ENCODE measurements at places on chromosomes 16 and 17.

DNA sequence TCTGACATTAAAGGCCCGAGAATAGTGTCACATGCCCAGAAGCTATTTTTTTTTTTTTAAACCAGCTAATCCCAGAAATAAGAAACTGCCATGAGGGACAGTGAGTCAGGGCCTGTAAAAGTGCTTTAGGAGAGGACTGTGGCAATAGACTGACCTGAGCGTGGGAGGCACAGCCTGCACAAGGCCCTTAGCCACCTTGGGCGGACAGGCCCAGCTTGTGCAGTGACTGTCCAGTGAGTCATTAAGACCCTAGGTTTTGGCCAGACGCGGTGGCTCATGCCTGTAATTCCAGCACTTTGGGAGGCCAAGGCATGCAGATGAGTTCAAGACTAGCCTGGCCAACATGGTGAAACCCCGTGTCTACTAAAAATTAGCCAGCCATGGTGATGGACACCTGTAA lies 343.0 kb upstream of the ZFHX3 start:
- no peak for DNase-seq

- DNase-seq = no peak
Observed at GRCh38 chr16:17359788-17360390, 110.9 kb downstream of the XYLT1 start.

GRCh38 chr17:68783861-68784260 lies 171.3 kb downstream of the ABCA8 start:
- DNase-seq = no peak

GRCh38 chr16:13995194-13995593 lies 75.2 kb downstream of the ERCC4 start:
- DNase-seq = no peak

DNA sequence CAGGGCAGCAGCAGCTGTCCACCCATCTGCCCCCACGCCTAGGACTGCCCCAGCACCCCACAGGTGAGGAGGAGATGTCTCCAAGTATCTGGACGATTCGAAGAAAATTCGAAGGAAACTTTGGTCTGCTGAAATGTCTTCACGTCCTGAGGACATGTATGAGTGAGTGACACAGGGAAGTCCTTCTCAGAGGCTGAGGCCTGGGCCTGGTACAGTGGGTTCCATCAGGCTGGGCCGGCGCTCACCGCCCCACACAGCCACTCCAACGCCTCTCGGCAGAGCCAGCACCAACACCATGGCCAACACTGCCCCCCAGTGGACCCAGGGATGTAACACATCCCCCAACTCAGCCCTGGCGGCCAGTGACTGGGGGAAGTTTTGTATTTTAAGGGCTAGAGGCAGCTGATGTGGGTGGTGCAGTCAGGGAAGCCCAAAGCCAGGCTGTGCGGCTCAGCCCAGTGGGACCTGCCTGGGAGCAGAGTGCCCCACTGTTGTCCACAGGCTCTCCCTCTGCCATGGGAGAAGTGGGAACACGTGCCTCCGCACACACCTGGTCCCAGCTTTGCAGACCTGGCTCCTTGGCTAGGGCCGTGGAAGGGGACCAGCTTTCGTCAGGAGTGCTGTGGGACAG lies 55.8 kb upstream of the FASN start:
- peak; percentile 71 for DNase-seq

DNA sequence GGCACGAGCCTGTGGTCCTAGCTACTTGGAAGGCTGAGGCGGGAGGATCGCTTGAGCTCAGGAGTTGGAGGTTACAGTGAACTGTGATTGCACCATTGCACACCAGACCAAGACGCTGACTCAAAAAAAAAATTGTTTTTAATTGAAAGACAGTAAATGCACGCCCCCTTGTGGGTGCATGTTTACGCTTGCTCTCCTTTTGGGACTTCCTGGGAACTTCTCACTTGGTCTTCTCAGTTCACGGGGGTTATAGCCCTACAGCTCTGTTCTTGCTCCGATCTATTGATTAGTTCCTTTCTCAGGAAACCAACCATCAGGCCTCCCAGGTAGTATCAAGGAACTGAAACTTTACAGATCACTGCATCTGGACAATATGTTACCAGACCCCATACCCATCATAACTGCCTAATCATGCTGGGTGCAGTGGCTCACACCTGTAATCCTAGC lies 14.2 kb upstream of the RIPOR1 start:
- peak; percentile 57 for DNase-seq

DNA sequence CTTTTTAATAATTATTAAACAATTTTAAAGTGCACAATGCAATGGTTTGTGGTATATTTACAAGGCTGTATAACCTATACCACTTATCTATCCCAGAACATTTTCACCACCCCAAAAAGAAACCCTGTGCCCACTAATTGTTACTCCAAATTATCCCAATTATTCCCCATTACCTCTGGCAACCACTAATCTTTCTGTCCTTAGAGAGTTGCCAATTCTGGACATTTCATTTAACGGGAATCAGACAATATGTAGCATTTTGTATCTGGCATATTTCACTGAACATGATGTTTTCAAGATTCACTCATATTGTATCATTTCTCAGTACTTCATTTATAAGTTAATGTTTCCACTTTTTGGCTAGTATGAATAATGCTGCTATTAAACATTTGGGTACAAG lies 103.1 kb upstream of the NACA2 start:
- DNase-seq = no peak

DNA sequence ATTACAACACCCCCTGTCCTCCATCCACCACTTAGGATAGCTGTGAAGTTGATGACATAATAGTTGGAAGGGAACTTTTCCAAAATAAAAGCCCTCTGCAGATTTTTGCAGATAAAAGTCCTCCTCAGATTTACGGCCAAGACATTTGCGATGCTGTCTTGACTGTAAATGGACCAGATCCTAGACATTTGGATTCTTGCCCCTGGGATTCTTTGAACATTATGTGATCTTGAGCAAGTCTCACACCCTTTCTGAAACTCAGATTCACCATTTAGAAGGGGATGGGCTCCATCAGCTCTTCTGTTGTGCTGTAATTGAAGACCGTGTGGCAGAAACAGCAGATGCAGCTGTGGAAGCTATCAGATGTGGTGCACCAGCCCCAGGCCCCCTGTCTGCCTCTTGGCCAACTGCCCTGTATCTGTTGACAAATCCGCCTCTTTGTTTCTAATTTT lies 153.9 kb upstream of the CACNG3 start:
- DNase-seq = no peak

DNA sequence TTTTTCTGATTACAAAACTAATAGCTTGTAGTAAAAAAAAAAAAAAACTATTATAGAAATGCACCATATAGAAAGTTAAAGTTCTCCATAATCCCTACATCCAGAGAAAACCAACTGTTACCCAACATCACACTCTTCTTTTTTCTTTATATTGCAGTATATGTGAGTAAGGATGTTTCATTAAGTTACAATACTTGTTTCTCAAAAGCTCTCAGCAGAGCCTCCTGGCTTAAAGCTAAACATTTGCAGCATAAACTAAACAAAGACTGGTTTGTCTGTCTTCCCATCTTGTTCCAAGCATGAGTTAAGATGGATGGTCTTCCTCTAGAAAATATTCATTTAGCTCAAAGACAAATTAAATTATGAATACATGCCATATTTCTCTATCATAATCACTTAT lies 25.2 kb downstream of the GRB2 start:
- DNase-seq = no peak

GRCh38 chr17:72116661-72117521 lies 3.9 kb upstream of the SOX9 start:
- no peak for DNase-seq

DNA sequence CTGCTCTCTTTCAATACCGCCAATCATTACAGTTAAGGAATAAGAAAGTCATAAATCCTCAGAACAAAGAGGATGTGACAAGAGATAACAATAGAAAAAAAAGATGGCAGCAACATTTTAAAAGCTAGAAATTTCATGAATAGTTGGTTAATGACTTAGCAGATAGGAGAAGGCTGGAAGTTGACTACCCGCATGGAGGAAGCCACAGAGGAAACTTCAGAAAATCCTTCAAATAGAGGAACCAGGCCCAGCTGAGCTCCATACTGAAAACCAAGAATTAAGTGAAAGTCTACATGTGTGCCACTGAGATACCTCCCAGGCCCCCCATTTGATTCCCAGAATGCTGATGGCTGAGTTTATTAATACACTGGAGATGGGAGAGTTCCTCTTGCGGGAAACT lies 109.3 kb downstream of the GSG1L start:
- no peak for DNase-seq

DNA sequence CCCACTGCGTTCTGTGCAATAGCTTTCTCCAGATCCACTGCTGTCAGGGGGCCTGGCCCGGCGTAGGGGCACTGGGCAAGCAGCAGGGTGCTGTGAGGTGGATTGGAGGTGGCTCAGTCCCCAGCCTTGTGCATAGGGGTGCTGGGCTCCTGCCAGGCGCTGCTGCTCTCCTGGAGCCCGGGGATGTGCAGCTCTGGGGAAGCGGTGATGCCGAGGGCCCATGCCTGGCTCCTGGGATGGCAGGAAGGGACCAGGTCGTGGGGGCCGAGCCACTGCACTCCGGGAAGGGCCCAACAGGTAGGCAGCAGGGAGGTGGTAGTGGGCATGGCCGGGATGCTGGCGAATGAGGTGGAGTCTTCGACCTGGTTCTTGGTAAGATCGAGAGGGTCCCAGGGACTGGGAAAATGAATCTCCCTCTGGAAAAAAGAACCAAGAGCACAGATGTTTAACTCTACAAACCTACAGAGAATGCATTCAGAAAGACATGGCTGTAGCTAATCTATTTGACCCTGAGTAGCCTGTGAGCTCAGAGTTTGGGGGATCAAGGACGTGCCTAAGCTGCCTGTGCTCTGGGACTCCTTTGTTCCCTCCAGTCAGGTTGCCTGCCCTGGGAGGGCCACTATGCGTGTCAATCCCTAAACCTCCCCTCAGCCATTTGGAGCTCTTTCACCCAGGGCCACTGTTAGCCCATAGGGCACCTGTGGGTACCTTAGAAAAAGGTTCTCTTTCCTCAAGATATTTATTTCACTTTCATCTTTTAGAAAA lies 6.6 kb upstream of the SUPT4H1 start:
- DNase-seq = no peak

GRCh38 chr16:1082266-1082951 lies 9.9 kb downstream of the SSTR5 start:
- no peak for DNase-seq

- no peak for DNase-seq
Observed at GRCh38 chr17:6427279-6427781, 7.6 kb downstream of the AIPL1 start.

GRCh38 chr17:71902894-71903506 lies 217.8 kb upstream of the SOX9 start:
- no peak for DNase-seq

DNA sequence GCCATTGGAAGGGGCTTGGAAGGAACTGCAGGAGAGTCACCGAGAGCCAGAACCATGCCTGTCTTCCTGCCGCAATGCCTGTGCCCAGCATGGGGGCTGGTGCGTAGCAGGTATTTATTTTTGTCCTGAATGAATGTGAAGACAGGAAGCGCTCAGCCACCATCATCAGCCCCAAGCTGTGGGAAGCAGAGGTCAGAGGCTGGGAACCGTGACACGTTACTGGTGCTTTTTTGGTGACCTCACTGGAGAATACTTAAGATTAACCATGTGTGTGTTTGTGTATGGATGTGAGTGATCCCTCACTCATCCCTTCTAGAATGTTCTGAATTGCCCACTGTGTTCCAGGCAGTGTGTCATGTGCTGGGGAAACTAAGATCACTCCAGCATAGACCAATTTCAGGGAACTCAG lies 343.8 kb downstream of the SNX29 start:
- no peak for DNase-seq

GRCh38 chr17:77645072-77646045 lies 313.1 kb upstream of the TNRC6C start:
- peak; percentile 8 for DNase-seq

DNA sequence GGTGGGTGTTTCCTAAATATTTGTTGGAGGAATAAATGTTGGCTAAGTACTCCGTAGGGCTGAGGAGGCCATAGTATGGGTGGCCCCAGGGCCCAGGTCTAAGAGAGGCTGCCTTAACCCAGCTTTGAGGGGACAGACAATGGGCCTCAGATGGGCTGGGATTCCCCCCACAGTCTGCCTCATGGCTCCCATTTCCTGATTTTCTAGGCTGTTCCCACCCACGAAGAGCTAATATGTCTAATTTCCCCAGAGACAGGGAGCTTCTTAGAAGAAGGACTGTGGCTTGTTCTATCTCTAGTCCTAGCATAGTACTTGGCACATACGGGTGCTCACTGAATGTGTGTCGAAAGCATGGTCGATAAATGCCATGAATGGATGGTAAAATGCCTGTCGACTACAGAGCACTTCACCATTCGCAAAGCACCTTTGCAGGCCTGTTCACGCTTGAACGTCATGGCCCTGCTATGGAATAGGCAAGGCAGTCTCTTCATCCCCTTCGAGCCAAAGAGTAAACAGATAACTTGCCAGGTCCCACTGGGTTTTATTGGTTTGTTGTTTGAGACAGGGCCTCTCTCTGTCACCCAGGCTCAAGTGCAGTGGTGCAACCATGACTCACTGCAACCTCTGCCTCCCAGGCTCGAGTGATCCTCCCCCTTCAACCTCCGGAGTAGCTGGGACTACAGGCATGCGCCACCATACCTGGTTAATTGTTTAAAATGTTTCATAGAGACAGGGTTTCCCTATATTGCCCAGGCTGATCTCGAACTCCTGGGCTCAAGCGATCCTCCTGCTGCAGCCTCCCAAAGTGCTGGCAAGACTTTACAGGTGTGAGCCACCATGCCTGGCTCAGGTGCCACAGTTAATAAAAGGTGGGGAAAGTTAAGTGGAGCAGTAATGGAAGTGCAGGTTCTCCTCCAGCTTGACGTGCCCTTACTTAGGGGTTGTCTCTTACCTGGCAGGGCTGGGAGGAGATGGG lies 9.7 kb downstream of the CHAD start:
- DNase-seq = no peak

- DNase-seq = no peak
Observed at GRCh38 chr16:49021136-49021535, 260.5 kb downstream of the CBLN1 start.

GRCh38 chr17:14033166-14033565 lies 36.1 kb upstream of the COX10 start:
- no peak for DNase-seq
